ENCODE measurements at places on chromosomes 5 and 9.
A peak's percentile ranks its signal among the peaks of the same experiment; 100 is the strongest.

DNA sequence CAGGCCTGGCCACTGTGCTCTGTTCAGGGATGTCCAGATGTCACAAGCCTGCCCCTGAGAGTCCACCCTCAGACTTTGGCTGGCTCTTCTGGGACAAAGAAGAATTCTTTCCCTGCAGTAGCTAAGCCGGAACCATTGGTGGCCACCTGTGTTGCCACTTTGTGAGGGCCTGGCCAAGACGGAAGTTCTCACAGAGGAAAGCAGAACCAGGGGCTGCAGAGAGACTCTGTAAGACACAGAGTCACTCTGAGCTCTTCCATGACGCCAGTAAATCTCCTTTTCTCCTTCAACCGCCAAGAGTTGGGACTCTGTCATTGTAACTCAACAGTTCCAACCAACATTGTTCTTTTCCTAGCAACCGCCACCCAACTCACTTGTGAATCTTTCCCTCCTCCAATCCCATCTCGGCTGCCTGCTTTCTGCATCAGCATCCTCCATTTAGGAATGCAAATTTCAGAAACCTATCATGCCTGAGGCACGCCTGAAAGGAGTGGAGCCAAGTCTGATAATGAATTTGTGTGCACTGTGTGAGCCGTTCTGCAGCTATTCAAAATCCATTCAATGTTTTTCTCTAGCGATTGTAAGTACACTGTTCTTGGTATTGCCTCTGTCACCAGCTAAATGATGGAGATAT lies 37.8 kb upstream of the ATP6V1G1 start:
- DNase-seq = no peak

DNA sequence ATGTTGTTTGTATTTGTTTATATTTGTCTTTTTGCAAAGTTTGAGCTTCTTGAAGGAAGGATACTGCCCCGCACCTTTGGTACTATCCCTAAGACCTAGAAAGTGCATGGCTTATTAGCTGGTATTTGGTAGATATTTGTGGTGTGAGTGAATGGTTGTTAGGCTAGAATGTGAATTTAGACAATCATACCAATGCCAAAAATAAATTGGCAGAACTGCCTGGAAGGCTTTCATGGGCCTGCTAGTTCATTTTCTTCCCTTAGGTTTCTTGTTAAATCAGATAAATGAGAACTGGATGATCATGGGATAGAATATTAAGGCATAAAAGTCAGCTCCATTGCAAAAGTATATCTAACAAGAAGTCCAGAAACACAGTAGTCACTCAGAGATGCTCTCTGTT lies 147.5 kb upstream of the TSLP start:
- DNase-seq = no peak

GRCh38 chr5:59041355-59041754 lies 458.5 kb downstream of the RAB3C start:
- DNase-seq = no peak

GRCh38 chr5:172860520-172861443 lies 26.7 kb downstream of the ERGIC1 start:
- no peak for DNase-seq

DNA sequence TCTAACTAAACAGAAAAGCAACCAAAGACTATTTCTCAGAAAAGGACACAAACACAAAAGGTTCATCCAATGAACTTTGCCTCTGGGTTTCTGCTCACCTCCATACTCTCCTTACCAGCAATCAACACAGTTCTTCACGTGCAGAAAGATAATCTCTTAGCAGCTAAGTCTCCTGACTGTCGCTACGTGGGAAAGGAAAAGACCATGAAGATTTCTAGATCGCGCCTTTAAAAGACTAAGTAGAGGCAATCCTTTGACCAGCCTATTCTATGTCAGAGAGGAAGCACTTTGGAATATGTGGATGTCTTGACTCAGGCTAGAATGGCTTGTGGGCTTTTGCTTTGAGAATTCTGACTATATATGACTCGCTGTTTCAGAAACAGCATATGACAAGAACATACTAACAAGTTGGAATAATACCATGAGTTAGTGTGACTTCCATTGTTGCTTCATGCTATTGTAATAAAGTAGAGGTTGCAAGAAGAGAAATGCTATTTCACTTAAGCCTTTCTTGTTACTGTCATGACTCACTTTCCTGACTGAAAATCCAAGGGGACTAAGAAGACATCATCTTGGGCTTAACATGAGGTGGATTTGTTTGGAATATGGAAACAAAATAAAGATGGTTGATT lies 339.5 kb upstream of the RFX3 start:
- DNase-seq = no peak

GRCh38 chr5:14580398-14581034 lies 1.1 kb upstream of the OTULINL start:
- DNase-seq = no peak

DNA sequence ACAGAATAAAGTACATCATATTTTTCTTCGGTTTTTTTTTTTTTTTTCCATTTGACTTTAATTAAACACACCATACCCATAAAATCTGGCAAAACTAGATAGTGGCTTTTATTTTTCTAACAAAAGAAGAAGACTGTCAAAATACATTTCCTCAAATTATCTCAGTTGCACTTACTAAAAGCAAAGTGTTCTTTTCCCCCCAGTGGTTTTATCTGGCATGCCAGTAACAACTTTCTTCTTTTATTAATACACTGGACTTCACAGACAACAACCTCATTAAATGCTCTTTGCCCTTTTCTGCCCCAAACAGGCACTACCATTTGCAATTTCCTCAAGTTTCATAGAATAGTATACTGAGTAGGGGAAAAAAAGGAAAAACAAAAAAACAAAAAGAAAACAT lies 1792.3 kb downstream of the EFNA5 start:
- DNase-seq = no peak

DNA sequence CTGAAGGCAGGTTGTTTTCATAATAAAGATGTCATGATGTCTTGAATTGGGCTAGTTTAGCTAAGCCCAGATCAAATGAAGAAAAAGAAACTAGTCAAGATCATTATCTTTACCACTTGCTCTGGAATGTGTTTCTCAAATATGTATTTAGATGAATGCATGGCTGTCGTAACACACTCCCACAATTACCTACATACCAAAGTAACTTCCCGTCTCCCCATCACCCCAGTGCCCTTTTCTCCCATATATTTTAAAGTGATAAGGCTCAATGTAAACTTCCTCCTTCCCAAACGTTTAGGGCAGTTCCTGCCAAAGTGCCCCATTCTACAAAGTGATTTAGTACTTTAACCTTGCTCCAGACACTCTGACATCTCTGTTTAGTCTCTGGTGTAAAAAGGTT lies 61.4 kb downstream of the SLC1A3 start:
- DNase-seq = no peak

DNA sequence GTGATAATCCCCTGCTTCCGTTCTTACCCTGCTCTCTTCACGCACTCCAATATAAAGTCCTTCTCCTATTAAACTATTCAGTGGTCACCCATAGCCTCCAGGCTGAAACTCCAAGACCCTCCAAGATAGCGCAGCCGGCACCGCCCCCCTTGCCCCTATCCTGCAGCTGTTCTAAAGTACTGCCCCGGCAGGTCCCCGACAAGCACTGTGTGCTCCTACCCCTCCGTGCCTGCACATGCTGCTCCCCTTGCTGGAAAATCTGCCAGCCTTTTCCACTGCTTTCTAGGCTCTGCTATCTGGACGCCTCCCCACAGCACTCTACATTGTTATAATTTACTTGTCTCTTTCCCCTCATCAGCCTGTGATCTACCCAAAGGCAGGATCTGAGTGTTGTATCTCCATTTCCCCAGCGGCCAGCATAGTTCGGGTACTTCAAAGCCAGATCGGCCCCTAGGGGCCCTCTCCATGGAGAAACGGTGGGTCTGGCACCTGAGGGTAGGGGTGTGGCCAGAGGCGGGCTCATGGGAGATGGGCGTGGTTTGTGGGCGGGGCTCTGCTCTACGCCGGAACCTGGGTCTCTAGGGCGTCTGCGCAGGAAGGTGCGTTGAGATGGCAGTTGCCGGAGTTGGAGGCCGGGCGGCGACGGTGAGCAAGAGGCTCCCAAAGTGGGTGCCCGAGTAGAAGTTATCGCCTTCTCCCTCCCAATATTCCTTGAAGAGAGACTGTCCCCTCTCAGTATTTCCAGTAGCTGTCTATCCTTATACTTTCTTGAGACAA lies 83.5 kb upstream of the RUSC2 start:
- no peak for DNase-seq

- no peak for DNase-seq
Measured at GRCh38 chr9:89714321-89714720, 109.5 kb downstream of the GADD45G start.

- no peak for DNase-seq
Measured at GRCh38 chr5:8598996-8599395, 730.0 kb downstream of the MTRR start.

DNA sequence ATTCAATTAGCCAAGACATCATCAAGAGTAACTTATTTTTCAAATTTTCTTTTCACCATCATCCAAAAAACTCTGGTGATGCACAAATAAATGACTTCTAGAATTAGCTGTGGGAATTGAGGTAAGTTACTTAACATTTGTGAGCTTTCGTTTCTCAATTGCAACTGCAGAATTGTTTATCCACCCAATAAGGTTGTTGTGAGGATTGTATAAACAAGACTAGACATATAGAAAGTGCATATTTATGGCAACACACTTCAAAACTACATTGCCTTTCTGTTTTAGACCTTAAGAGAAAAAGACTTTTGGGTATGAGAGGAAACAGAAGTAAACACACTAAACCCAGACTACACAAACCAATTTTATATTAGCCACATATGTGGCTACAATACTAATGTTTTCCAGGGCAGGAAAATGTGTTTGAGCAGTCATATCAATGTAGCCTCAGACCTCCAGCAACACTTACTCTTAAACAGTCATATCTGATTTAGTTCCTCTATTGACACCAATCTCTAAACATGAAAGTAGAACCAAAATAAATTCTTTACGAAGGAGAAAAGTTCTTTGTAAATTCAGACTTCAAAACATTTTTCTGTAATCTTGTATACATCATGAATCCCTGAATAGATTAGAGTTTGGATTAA lies 488.0 kb upstream of the CYLC2 start:
- DNase-seq = no peak

DNA sequence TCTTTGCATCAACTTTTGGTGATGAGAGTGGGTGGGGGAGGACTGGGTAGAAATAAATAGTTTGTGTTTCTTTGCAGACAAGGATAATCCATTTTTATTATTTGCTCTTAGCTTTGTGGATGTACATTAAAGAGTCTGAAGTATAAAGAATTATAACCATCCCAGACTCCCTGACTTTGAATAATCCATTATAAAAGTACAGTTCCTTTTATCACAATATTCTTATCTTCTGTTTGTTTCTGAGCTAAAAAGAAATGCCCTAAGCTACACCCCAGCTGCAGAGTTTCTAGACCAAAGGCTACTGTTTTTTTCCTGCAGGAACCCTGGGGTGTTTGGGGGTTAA lies 77.9 kb downstream of the NDFIP1 start:
- DNase-seq = no peak

GRCh38 chr9:129197978-129198318 lies 19.9 kb upstream of the IER5L start:
- no peak for DNase-seq

- DNase-seq = no peak
Measured at GRCh38 chr5:168844922-168845296, 265.7 kb upstream of the PANK3 start.

GRCh38 chr5:179829732-179830435 lies 9.2 kb downstream of the SQSTM1 start:
- DNase-seq = no peak

- no peak for DNase-seq
Measured at GRCh38 chr9:136112541-136112940, 6.1 kb downstream of the TMEM250 start.

DNA sequence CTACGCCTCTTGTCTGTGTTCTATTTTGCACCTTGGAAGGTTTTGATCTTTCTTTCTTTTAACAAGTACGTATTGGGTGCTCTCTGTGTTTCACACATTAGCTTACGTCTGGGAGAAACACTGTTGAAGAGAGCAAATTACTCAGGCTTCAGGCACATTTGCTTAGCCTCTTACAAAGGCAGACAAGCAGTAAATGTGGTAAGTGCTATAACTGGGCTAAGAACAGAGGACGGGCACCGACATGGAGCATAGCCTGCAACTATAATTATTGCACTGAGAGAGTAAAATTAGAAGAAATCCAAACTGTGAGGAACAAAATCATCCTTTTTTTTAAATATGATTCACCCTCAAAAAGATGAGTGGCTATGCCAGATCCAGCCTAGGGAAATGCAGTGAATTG lies 9.4 kb upstream of the PARP8 start:
- DNase-seq = no peak

DNA sequence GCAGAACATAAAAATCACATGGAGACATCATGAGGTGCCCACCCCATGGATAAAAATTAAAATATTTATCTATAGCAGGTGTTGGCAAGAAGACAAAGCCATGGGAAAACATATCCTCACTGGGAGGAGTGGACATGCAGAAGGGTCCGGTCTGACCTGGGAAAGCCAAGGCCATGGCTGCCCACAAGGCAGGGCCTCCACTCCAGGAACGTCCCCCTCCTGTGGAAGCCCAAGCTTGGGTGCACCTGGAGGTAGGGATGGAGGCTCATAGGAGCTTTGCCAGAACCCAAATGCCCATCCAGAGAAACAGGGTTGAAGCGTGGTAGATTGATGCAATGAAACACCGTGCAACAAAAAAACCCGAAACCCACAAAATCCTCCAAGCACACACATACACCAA lies 81.4 kb upstream of the COL5A1 start:
- no peak for DNase-seq

DNA sequence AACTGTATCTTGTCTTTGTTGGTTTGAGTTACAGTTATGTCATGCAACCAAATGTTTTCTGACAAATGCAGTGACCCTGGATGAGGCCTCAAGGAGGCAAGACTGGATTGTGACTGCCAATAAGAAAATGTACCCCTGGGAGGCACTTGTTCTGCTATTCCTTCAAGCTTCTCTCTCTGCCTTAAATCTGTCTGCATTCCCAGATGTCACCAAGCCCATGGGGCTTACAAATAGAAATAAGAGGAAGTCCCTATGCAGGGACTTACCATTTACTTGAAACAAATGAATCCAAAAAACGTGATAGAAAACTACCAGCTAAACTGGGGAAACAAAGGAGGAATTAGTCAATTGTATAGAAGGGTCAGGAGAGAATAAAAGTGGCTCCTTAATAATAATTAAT lies 8.2 kb upstream of the PARP8 start:
- peak; percentile 38 for DNase-seq

DNA sequence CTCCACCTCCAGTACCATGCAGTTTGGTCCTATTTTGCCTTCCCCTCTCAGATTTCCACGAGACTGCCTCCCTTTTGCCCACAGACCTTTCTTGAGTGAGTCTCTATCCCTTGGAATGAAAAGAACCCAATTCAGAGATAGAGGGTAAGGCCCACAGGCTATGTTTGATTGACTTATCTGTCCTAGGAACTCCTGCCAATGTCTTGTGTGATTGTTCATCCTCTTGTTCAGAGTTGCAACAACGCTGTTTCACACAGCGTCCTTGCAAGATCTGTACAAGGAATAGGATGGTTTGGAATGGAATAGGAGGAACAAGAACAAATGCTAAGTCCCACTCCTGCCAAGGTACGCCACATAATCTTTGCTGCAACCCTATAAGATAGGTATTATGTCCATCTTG lies 142.2 kb upstream of the ABCA1 start:
- no peak for DNase-seq

Data from bone marrow (tissue), 2 donors.